ENCODE measurements at places on chromosomes 4 and X.

DNA sequence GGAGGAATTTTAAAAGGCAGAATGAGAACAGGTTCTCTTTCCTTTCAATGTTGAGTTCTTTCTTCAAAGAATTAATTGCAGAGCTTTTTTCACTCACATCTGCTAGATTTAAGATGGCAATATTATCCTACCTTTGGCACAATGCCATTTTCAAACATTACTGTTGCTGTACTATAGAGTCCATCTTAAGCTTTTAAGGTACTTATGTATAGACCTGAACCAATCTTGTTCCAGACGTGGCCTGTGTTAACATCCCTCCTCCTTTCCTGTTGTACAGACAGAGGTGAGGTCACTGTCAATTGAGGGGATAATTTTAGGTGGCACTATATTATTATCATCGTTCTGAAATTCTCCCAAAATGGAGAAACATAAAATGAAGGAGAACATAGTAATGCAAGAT is 53.0 kb upstream of the MYOZ2 start:
- H3K27me3 ChIP-seq = no peaks in the 10 kb centered on the region
- H3K36me3 ChIP-seq = no peaks in the 10 kb centered on the region
- no peaks in the 10 kb centered on the region for H3K4me1 ChIP-seq
- no peak for DNase-seq
- H3K27ac ChIP-seq = no peak overlapping the region
- no peak overlapping the region for H3K4me3 ChIP-seq

GRCh38 chr4:3059943-3060342 is 14.4 kb downstream of the HTT-AS start:
- H3K27ac ChIP-seq = no peak overlapping the region
- H3K27me3 ChIP-seq = peaks cover 6% of the 10 kb centered on the region
- no peak overlapping the region for H3K4me3 ChIP-seq
- H3K4me1 ChIP-seq = no peaks in the 10 kb centered on the region

GRCh38 chr4:156774422-156774821 is 197.2 kb downstream of the PDGFC start:
- no peak overlapping the region for H3K4me3 ChIP-seq
- no peaks in the 10 kb centered on the region for H3K27me3 ChIP-seq
- H3K4me1 ChIP-seq = peaks cover 11% of the 10 kb centered on the region

DNA sequence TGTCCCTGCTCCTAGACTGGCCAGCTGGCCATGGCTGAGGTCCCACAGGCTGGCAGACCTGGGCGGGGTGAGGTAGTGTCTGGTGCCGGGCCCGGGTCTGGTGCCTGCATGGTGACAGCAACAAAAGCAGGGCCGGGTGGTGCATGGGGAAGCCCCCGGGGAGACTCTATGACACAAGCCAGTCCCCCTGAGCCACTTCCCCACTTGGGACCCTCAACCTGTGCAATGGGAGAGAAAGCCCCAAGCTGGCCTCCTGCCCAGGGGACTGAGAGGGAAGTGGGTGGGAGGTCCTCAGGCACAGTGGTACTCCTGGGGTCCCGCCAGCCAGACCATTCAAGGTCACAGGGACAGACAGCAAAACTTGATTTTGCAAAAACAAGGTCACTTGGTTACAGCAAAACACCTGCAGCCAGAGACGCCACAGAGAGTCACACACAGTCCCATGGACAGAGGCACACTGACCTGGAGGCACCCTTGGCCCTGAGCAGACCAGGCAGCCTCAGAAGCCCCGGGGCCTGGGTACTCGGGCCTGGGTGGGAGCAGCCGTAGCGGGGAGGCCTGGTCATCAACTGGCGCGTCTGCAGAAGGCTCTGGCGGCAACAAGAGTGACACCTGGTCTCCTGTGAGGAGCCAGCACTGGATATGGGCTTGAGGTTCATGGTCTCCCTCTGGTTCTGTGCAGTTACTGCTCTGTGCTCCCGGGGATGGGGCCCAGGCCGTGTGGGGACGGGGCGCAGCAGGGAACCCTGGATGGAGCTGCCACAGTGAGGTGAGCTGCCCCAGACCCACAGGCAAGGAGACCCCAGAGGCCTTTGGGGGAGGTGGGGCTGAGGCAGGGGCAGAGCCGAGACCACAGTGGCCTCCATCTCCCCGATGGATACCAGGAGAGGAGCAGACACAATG is 60.6 kb downstream of the HTRA3 start:
- peaks cover 9% of the 10 kb centered on the region for H3K27me3 ChIP-seq
- H3K4me3 ChIP-seq = no peak overlapping the region
- DNase-seq = no peak
- H3K4me1 ChIP-seq = no peaks in the 10 kb centered on the region
- H3K36me3 ChIP-seq = no peaks in the 10 kb centered on the region
- no peak overlapping the region for H3K27ac ChIP-seq

DNA sequence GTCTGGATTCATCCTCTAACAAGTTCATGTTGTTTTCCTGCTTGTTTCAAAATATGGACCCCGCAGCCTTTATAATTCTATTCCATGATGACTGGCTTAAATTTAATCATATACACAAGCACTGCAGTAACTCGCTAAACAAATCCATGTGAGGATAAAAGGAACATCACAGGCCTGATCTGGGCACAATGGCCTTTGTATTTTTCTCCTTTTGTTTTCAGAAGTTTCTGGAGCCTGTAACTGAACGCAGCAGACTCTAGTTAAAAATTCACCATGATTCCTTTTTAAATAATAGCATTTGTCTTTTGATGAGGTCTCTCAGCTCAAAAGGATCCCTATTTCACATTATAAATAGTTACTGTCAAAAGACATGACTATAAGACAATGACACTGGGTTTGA is 30.2 kb upstream of the TMEM184C start:
- H3K4me3 ChIP-seq = no peak overlapping the region
- no peaks in the 10 kb centered on the region for H3K4me1 ChIP-seq
- no peaks in the 10 kb centered on the region for H3K36me3 ChIP-seq

- H3K36me3 ChIP-seq = no peaks in the 10 kb centered on the region
- H3K27me3 ChIP-seq = peaks cover 5% of the 10 kb centered on the region
These were observed 155.2 kb upstream of the GALNT7 start for GRCh38 chr4:173013232-173013930.

GRCh38 chrX:39905538-39905891 is 192.2 kb downstream of the BCOR start:
- H3K27me3 ChIP-seq = no peaks in the 10 kb centered on the region
- no peak overlapping the region for H3K27ac ChIP-seq
- no peaks in the 10 kb centered on the region for H3K36me3 ChIP-seq
- no peak overlapping the region for H3K4me3 ChIP-seq
- H3K4me1 ChIP-seq = peaks cover 13% of the 10 kb centered on the region

DNA sequence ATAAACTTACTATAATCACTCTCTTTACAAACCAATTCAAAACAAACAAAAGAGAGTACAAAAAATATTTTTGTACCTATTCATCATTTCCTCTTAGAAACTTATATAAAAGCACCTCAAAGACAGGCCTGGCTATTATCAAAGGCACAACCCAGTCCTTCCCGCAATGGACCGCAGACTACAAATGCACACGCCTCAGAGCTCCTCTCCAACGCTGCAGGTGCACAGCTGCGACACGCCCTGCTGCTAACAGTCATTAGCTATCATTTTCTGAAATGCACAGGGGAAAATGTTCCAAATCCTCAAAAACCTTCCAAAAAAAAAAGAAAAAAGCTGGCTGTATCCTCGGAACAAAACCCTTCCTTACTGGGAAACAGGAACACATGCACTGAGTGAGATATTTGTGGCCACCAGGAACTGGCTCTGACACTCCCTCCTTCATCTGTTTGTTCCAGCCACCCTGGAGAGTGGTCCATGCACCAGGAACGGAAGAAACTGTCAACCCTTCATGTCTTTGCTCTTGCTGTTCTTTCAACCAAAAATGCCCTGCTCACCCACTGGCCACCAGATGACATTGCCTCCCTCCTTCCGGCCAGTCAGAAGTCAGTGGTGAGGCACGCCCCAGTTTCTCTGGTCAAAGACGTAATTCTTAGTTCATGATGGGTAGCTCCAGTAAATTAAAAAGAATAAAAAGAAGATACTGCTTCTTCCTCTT is 16.7 kb downstream of the IRF2 start:
- no peaks in the 10 kb centered on the region for H3K36me3 ChIP-seq
- no peak overlapping the region for H3K4me3 ChIP-seq

Data from fibroblast of lung (primary cell).